ENCODE measurements at places on chromosomes 3 and 15.

- DNase-seq: no peak
Observed at GRCh38 chr3:168782193-168782592, 686.5 kb upstream of the GOLIM4 start.

GRCh38 chr15:78925956-78926743 lies 18.7 kb downstream of the CTSH start:
- DNase-seq: no peak

DNA sequence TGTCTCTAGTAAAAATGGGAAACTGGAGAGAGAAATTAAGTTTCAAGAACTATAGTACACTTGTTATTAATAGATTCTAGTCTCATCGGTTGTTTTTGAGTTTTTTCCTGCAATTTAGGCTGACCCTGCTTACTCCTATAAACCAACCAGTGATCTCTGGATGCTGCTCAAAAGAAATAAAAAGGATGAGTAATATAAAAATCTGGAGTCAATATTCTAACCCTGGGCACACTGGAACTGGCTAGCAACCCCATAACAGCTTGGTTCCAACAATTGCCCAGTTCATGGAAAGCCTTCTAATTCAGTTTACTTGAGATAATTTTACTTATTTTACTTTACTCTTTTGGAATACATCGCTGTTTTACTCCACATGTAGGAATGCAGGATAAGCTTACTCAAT lies 211.6 kb downstream of the GBE1 start:
- DNase-seq: peak; percentile 39

GRCh38 chr3:64023861-64024223 lies 548 bp upstream of the PSMD6 start:
- DNase-seq: no peak

Measured in BJ (cell line).